ENCODE measurements at places on chromosomes 4 and X. TPM values are rescaled to one million over a fixed set of nuclear protein-coding genes. Genes with fewer than 3 reads are reported as not detected.

The LRIT3 gene
- 0.07 TPM for total RNA-seq

The EDNRA gene
- total RNA-seq = 1.1 TPM

The EMD gene
- 57.1 TPM for total RNA-seq

The CLIC2 gene
- total RNA-seq = 1.1 TPM

The GIMD1 gene
- not detected for total RNA-seq

The TMSB15A gene
- total RNA-seq = 48.6 TPM

The ZNF182 gene
- 9.1 TPM for total RNA-seq

The DOK7 gene
- total RNA-seq = 0.22 TPM

The HERC6 gene
- 2.9 TPM for total RNA-seq

The PGAM4 gene
- total RNA-seq = 0.28 TPM

The SMIM43 gene
- total RNA-seq = not detected

The IL2 gene
- not detected for total RNA-seq

The NWD2 gene
- not detected for total RNA-seq

The MAGEA2B gene
- not detected for total RNA-seq

The CTAG2 gene
- total RNA-seq = not detected

The KCTD8 gene
- 1.4 TPM for total RNA-seq

The GK2 gene
- not detected for total RNA-seq

The TMPRSS11A gene
- total RNA-seq = not detected

The SLC25A5 gene
- total RNA-seq = 383 TPM

The CT45A3 gene
- total RNA-seq = not detected

The PNMA6A gene
- total RNA-seq = 7.5 TPM

The RHOH gene
- total RNA-seq = 2.1 TPM

Data from H7 (cell line).